Tongue (tissue), 3 donors: ENCODE measurements at places on chromosomes 12 and 14. TPM values are rescaled to one million over a fixed set of nuclear protein-coding genes. Genes with fewer than 3 reads are reported as not detected.

Gene LTB4R
- total RNA-seq, result 8.8 TPM

Gene ZBTB42
- 11.3 TPM for total RNA-seq

DNA sequence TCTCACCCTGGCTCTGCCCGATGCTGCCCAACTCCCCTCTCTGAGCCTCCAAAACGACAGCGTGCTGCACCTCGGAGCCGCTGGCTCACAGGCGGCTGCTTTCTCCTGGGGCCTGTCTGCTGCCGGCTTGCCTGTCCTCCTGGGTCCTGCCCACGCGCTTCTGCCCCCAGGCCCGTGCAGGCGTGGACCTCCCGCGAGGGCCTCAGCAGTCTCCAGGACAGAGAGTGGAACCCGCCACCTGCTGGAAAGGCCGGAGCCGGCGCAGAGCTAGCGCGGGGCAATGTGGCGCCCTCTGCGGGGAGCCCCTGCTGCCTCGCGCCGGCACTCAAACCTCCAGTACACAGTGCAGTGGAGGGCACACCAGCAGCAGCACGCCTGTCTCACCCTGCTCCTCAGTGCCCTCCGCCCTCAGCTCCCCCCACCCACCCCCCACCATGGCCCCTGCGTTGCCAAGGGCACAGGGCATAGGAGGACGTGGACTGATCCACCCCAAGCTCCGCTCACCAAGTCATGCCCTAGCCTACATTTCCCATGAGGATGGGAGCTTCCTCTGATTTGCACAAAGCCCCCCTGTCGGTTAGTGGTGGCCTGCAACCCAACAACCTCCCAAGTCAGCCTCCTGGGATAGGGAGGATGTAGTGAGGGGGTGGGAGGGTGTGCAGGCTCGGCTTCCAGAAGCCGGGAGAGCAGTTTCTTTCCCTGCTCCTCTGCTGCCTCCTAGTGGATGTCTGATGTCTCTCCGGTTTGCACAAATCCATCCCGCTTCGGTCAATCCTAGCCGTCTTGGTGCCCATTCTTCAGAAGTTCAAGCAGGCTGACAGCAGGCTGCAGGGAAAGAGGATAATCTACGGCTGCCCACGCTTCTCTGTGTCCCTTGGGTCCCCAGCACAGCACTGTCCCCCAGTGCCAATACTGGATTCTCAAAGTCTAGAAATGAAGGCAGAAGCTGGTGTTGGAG is 25.2 kb downstream of the KRT8 start:
- peak; percentile 94 for DNase-seq

DNA sequence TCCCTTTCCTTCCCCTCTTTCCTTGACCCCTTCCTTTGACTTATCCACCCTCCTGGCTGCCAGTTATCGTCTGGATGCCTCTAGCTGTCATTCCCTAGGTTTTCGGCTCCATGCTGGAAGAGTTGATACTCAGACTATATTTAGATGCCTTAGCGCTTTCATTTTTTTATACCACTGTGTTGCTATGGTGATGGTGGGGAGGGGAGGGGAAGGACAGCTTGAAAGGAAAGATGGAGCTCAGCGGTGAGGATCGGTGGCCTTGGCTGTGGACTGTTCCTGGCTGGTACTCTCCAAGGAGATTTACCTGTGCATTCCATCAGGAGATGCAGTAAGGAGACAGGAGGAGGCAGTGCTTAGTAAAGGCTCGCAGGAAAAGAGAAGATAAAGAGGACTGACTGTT is 108.7 kb downstream of the SLC8A3 start:
- DNase-seq, result no peak

GRCh38 chr12:59093073-59093772 is 172.9 kb upstream of the LRIG3 start:
- no peak for DNase-seq

DNA sequence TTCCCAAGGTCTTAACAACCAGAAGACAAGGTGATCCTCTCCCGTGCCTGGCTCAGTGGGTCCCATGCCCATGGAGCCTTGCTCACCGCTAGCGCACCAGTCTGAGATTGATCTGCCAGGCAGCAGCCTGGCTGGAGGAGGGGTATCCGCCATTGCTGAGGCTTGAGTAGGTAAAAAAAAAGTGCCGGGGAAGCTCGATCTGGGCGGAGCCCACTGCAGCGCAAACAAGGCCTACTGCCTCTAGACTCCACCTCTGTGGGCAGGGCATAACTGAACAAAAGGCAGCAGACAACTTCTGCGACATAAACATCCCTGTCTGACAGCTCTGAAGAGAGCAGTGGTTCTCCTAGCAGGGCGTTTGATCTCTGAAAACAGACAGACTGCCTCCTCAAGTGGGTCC is 104.0 kb downstream of the C14orf39 start:
- no peak for DNase-seq

- no peak for DNase-seq
Measured at GRCh38 chr12:90038289-90038688, 329.7 kb upstream of the ATP2B1 start.

DNA sequence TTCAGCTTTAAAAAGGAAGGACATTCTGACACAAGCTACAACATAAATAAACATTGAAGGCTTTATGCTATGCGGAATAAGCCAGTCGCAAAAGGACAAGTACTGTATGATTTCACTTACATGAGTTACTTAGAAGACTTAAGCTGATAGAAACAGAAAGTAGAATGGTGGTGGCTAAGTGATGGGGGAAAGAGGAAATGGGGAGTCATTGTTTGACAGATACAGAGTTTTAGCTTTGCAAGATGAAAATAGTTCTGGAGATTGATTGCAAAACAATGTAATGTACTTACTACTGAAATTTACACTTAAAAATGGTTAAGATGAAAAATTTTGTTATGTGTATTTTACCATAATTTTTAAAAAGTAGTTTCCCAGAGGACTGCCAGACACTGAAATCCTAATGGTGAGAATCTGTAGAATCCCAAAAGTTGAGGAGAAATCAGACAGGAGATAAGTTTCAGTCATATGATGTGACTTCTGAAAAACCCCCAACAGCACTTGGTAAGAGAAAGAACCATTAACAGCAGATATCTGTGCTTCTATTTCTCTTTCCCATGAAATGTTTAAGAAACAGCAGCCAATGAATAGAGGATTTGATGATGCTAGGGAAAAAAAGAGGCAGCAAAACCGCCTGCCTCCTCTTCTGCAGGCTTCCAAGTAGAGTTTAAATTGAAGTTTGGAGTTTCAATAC is 16.6 kb upstream of the CLEC2A start:
- no peak for DNase-seq

GRCh38 chr12:123934016-123934620 is 38.5 kb downstream of the CCDC92 start:
- DNase-seq, result no peak

DNA sequence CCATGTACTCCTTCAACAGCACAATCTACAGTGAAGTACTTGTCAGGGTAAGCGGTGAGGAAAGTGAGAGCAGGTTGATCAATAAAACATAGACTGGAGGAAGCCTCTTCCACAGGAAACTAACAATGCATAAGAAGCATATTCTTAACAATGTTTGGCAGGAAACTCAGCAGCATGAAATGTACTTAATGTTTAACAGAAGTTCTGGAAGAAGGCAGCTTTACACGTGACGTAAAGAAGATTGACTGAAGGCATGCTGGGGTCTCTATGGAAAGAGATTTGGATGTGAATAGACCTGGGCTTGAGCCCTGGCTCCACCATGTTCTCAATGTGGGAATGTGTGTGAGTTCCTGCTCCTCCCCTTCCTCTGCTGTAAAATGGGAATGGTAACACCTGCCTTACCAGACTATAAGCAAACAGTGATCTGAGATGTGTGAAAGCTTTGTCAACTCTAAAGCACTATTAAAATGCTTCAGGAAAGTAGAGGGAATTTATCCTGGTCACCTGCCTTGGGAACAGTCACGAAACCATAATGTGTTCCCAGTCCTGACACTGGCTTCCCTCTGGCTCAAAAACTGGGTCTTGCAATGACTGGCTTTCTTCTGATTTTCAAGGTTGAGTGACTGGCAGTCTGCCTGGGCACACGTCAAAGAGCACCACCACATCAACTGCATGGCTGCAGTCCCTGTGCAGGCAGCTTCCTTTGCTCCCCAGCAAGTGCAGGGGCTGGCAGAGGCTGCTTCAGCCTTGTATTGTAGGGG is 384.6 kb downstream of the APAF1 start:
- DNase-seq, result peak; percentile 66

DNA sequence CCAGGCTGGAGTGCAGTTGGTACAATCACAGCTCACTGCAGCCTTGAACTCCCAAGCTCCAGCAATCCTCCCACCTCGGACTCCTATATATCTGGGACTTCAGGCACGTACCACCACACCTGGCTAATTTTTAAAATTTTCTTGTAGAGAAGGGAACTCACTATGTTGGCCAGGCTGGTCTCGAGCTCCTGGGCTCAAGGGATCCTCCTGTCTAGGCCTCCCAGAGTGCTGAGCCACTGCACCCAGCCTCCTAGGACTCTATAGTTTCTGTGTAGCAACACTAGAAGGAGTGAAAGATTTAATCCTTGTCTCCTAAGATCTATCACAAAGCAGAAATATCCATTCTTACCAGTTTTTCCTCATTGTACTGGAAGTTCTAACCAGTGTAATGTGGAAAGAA is 4.3 kb upstream of the APOF start:
- DNase-seq, result no peak

DNA sequence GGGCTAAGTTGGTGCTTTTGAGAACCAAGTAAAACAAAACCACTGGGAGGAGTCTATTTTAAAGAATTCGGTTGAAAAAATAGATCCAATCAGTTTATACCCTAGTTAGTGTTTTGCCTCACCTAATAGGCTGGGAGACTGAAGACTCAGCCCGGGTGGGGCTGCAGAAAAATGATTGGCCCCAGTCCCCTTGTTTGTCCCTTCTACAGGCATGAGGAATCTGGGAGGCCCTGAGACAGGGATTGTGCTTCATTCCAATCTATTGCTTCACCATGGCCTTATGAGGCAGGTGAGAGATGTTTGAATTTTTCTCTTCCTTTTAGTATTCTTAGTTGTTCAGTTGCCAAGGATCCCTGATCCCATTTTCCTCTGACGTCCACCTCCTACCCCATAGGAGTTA is 1.8 kb upstream of the RAB5B start:
- DNase-seq, result no peak

DNA sequence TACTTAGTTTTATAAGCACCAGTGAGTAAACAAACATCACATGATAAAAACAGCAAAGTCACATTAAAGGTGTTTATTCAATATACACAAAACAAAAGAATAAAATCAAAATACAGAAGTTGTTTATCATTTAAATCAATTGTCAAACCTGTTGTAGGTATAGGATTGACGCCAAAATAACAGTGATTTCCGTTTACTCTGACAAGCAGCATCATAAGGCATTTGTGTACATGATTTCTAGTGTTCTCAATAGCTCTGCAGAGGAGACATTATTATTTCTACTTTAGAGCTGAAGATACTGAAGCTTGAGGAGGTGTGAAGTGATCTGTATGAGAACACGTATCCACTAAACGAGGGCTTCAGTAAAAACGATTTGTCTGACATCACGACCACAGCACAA is 171.9 kb downstream of the CCDC59 start:
- no peak for DNase-seq
